Activated CD8-positive, alpha-beta T cell treated with anti-CD3 and anti-CD28 coated beads for 36 hours (primary cell): ENCODE measurements at places on chromosomes 3 and 15. TPM values are rescaled to one million over a fixed set of nuclear protein-coding genes. Genes with fewer than 3 reads are reported as not detected.

Gene ACP3
- not detected for total RNA-seq

Gene MORC1
- total RNA-seq, result not detected

Gene BNC1
- total RNA-seq, result not detected

Gene TP63
- 0.07 TPM for total RNA-seq

Gene PLSCR5
- not detected for total RNA-seq

Gene TIPARP
- total RNA-seq, result 30.0 TPM

Gene HTR3E
- total RNA-seq, result not detected

DNA sequence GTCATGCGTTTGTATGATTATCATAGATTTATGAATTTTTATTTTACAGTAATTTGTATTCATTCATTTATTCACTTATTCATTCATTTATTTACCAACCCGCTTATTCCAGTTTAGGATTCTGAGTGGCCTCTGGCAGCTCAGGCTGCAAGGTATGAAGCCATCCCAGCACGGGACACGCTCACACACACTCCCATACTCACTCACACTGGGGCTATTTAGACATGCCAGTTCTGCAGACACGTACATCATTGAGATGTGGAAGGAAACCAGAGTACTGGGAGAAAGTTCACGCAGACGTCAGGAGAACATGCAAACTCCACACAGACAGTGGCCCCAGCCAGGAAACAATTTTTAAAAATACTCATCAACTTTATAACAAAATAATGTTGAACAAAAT lies 5.1 kb downstream of the CDIN1 start:
- peaks cover 10% of the 10 kb centered on the region for H3K36me3 ChIP-seq
- peaks cover 25% of the 10 kb centered on the region for H3K4me1 ChIP-seq
- H3K27me3 ChIP-seq, result no peaks in the 10 kb centered on the region
- DNase-seq, result no peak
- H3K4me3 ChIP-seq, result no peak overlapping the region

DNA sequence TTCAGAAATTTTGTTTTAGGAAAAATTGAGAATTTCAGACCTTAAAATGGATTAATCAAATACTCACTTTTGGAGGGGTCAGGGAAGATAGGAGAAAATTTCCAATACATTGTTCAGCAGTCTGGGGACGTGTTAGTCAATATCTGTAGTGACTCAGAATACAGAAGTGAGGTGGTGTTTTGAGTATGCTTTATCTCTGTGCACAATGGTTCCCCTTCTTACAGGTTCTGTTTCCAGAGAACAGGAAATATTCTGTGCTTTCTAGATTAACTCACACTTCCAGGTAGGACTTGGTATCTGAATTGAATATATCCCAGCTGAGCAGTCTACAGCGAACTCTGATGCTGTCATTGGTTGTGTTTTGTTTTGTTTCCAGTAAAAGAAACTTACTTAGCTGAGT lies 30.7 kb upstream of the CCDC54 start:
- H3K36me3 ChIP-seq, result no peaks in the 10 kb centered on the region
- H3K4me1 ChIP-seq, result no peaks in the 10 kb centered on the region
- H3K27ac ChIP-seq, result no peak overlapping the region

DNA sequence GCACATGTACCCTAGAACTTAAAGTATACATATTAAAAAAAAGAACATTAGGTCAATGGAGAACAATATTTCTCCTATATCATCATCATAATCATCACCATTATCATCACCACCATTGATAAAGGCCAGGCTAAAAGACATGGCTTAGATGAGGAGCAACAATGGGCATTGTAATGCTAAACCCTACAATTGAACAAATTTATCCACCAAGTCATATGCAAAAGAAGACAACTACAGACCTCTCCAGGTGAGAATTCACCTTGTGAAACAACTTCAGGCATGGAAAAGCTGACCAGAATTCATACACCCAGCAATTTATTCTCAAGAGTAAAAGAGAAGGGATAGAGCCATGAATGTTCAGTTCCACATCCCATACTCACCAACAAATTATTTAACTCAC lies 46.3 kb upstream of the BBX start:
- peaks cover 4% of the 10 kb centered on the region for H3K27me3 ChIP-seq
- no peak overlapping the region for H3K27ac ChIP-seq
- no peak overlapping the region for H3K4me3 ChIP-seq
- no peak for DNase-seq
- no peaks in the 10 kb centered on the region for H3K36me3 ChIP-seq

DNA sequence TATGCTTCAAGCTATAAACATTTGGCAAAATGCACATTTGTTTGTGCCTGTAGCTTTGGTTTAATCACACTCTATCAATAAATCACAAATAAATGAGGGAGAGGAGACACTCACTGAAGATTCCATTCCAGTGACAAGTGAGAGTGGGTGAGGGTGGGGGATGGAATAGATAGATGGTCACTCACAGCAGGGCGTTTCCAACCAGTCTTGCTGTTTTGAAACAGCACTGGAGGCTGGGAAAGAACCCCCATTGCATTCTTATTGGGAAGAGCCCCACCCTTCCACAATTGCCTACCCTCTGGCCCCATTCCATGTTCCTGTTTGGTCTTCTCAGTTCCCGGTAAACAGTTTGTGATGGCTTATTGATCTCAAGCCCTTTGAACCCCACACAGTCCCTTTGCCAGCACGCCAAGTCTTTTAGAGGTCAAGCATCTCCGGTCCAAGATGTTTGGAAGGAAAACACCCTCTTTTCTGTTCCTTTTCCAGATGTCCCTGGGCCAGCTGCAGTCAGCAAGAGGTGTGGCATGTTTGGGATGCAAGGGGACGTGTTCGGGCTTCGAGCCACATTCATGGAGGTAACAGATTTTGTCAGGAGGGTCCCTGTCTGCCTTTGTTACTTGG lies 30.7 kb downstream of the LMCD1 start:
- no peaks in the 10 kb centered on the region for H3K4me1 ChIP-seq
- H3K27ac ChIP-seq, result no peak overlapping the region
- no peak for DNase-seq
- H3K27me3 ChIP-seq, result peaks cover 2% of the 10 kb centered on the region
- no peaks in the 10 kb centered on the region for H3K36me3 ChIP-seq
- no peak overlapping the region for H3K4me3 ChIP-seq

- peaks cover 10% of the 10 kb centered on the region for H3K4me1 ChIP-seq
- no peak overlapping the region for H3K27ac ChIP-seq
- no peak overlapping the region for H3K4me3 ChIP-seq
- peaks cover 40% of the 10 kb centered on the region for H3K27me3 ChIP-seq
- no peaks in the 10 kb centered on the region for H3K36me3 ChIP-seq
Measured at GRCh38 chr15:59420108-59420507, 17.9 kb upstream of the FAM81A start.

GRCh38 chr3:45894015-45894414 lies 7.7 kb downstream of the CCR9 start:
- no peak overlapping the region for H3K4me3 ChIP-seq
- peaks cover 32% of the 10 kb centered on the region for H3K4me1 ChIP-seq
- no peak for DNase-seq

GRCh38 chr3:197810901-197811300 lies 19.8 kb downstream of the LRCH3 start:
- peaks cover 11% of the 10 kb centered on the region for H3K36me3 ChIP-seq
- H3K27ac ChIP-seq, result no peak overlapping the region
- H3K27me3 ChIP-seq, result no peaks in the 10 kb centered on the region
- no peak overlapping the region for H3K4me3 ChIP-seq

DNA sequence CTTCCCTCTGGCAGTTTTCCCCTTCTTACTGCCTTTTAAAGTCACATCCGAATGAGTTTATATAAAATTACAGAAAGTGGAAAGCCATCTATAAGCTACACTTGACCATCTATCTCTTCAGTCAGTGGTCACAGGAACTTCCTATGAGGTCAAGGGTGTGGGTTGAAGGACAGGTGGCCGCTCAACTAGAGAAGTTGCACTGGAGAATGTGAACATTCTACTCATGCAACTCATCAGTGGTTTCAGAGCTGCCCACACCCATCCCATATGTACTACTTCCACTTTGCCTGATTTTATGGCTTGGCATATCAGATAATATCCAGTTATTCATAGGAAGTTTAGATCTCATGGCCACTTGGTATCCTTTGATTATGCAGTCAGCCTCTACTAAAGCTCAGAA lies 57.4 kb upstream of the TMEM158 start:
- no peak overlapping the region for H3K27ac ChIP-seq
- no peak for DNase-seq
- H3K27me3 ChIP-seq, result peaks cover 24% of the 10 kb centered on the region
- peaks cover under 1% of the 10 kb centered on the region for H3K36me3 ChIP-seq
- no peak overlapping the region for H3K4me3 ChIP-seq

DNA sequence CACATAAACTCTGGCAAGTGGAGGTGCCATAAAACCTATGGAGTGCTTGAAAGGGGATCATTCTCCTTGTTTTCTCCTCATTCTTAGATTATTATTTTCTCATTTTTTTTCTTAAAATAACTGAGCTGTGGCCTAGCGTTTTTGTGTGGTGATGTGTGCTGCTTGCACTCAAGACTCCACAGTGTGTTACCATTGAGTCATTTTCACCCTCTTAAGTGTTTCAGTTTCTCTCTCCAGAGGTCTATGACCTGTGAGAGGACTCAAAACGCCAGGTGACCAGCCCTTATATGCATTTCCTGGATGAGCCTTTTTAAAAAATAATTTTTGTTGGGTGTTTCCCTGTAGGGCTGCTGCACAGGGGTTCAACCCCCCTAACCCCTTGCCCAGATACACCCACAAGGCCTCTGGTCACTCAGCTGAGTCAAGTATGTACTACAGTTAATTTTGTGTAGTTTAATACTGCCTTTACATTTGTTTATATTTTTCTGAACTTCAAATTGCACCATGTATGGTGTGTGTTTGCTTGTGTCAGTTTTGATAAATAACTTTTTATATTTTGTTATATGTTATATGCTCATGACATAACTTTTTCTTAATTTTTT lies 15.4 kb upstream of the BTLA start:
- H3K4me1 ChIP-seq, result peaks cover 26% of the 10 kb centered on the region
- H3K36me3 ChIP-seq, result peaks cover 12% of the 10 kb centered on the region
- H3K27ac ChIP-seq, result no peak overlapping the region
- no peaks in the 10 kb centered on the region for H3K27me3 ChIP-seq
- no peak overlapping the region for H3K4me3 ChIP-seq

DNA sequence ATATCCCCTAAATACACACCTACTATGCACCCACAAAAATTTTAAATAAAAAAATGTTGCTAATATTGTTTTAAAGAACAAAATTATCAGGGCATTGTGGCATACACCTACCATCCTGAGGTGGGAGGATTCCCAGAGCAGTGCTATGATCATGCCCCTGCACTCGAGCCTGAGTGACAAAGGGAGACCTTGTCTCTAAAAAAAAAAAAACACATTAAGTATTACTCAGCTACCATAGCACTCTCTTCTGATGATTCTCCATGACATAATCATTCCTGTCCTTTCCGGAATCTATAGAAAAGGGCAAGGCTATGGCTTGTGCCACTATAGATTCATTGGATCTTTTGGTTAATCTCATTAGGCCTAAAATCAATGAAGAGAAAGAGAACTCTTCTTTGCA lies 77.4 kb downstream of the ACAP2 start:
- peaks cover 15% of the 10 kb centered on the region for H3K4me1 ChIP-seq
- no peak overlapping the region for H3K27ac ChIP-seq
- H3K36me3 ChIP-seq, result peaks cover 29% of the 10 kb centered on the region
- no peak overlapping the region for H3K4me3 ChIP-seq
- H3K27me3 ChIP-seq, result no peaks in the 10 kb centered on the region

DNA sequence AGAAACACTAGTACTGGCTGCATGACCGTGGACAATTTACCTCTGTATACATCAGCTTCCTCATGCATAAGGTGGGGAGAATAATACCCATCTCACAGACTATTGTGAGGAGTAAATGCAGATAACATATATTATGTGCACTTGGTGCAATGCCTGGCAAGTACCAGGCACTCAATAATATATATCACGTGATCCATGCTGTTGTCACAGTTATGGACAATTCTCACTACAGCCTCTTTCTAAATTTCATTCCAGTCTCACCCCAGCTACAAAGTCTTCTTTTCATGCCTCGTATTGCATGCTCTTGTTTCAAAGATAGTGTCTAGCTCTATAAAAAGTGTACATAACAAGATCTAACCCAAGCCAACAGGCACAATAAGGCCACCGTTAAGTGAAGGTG lies 494.3 kb upstream of the ADAMTS9 start:
- no peak overlapping the region for H3K27ac ChIP-seq
- no peaks in the 10 kb centered on the region for H3K36me3 ChIP-seq
- no peak overlapping the region for H3K4me3 ChIP-seq
- no peaks in the 10 kb centered on the region for H3K27me3 ChIP-seq
- DNase-seq, result no peak

DNA sequence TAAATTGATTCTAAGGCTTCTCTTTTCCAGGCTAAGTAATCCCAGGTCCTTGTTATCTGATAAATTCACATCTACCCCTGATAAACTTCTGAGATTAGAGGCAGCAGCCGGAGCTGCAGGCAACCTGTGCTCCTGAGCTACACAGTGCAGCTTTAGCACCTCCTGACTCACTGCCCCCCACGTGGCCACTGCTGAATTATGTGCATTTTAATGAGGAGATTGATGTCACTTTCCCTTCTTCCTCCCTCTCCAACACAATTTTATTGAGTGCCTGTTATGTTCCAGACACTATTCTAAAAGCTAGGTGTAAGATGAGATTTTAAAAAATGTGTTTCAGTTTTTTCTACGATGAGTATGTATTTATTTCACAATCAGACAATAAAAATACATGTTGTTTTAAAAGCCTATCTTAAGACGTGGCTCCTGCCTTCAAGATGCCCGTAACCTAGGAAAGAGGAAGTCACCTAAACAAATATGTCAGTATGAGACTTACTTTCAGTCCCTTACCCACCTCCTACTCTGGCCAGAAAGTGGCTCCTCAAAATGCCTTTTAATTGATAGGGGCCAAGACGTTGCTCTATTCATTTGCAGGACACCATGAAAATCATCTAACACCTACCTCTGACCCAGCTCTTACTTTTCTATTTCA lies 161.5 kb upstream of the PFN2 start:
- H3K4me1 ChIP-seq, result no peaks in the 10 kb centered on the region
- peaks cover 11% of the 10 kb centered on the region for H3K27me3 ChIP-seq
- no peak overlapping the region for H3K27ac ChIP-seq
- no peaks in the 10 kb centered on the region for H3K36me3 ChIP-seq
- H3K4me3 ChIP-seq, result no peak overlapping the region
